ENCODE measurements at places on chromosomes 11 and 22.

- no peak for DNase-seq
These were observed 14.9 kb upstream of the SEC14L3 start for GRCh38 chr22:30486661-30487115.

DNA sequence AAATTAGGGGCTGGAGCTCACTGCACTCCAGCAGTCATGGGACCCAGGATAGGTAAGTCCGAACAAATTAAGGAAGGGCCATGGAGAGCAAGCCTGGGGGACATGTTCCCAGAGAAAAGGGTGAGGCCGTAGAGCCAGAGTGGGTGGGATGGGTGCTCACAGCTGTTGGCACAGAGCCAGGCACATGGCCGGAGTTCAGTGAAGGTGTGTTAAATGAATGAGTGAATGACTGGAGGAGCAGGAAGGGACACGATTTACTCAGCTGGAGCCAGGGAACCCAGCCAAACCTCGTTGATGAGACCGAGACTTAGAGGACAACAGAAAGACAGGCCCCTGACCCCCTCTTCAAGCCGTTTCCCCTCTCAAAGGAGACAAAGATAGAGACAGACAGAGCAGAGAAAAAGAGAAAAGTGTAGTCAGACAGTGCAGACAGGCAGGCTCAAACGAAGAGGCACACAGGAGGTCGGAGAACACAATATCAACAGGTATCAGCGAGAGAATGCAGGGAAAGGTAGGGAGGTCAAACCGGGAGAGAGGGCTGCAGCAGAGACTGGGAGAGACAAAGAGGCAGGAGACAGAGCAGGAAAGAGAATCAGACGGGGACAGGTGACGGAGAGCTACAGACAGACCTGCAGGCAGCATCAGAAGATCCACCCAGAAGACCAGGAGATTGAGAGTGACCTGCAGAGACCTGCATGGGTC lies 590 bp downstream of the SLCO2B1 start:
- no peak for DNase-seq

GRCh38 chr11:1200611-1201191 lies 22.2 kb upstream of the MUC5B start:
- no peak for DNase-seq

GRCh38 chr11:61869708-61870451 lies 21.5 kb downstream of the FADS3 start:
- DNase-seq, result no peak

GRCh38 chr22:19715188-19715930 lies 1.1 kb downstream of the SEPTIN5 start:
- DNase-seq, result no peak

DNA sequence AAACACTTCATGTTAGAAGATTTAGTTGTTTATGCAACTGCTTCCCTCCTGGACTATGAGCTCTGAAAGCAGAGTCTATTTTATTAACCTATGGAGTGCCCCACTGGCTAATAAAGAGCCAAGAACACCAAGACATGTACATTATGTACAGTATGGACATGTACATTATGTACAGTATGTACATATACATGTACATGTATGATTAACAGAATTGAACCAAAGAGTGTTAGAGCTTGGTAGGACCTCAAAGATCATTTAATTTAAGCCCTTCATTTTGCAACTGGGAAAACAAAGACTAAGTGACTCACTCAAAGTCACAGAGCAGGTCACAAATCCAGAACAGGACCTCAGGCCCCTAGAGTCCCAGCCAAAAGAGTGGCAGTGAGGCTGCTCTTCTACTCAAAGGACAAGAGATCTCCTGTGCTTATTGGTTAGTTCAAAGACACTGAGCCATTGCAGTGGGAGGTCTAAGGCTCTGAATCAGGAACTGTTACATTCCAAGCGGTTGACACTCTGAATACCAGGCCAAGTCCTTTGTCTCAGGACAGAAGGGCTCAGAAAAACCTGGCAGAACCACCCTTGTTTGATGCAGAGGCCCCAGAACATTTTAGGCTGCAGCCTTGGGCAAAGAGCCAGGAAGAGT lies 103.8 kb downstream of the FAM168A start:
- DNase-seq, result no peak

DNA sequence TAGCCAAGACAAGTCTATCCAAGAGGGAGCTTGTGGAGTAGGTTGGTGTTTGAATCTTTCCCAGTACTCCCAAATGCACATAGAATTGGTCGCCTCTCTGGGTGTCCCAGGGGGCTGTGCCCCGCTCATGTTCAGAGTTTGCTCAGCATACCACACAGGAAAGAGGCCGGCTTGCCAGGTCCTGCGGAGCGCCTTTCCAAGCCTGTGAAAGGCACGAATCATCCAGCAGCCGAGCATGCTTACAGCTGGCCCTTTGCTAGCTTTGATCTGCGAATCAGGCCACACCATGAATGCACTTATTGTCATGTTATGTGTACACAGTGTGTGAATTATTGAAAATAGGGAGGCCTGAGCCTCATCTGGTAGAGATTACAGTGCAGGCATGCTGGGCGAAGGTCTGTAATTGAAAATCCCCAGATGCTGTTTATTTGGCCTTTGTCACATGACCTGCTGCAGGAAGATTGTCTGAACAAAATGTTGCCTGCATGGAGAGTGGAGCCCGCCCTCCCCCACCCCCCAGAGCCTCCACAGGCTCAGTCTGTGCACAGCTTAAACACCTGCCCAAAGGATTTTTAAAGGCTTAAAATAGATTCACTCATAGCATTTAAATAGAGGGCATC lies 163.3 kb upstream of the RASSF10 start:
- peak; percentile 96 for DNase-seq

GRCh38 chr11:93729129-93729616 lies 12.1 kb downstream of the TAF1D start:
- DNase-seq, result no peak

GRCh38 chr11:44275961-44276550 lies 33.9 kb downstream of the ALX4 start:
- DNase-seq, result no peak

DNA sequence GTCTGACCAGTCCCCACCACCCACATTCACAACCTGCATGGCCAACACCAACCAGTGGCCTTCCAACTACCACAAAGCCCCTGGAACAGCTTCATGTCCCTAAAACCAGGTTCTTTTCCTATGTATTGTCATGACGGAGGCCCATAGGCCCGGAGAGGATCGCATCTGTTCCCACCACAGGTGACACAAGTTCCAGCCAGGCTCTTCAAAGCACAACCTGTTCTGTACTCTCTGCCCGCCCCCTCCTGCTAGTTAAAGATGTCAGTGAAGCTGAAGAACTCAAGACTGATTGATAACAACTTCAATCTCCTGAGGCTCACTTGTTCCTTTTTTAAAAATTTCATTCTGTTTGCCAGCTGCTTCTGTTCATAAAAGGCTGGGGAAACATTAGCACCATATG lies 121.1 kb upstream of the GUCY1A2 start:
- DNase-seq, result peak; percentile 13

DNA sequence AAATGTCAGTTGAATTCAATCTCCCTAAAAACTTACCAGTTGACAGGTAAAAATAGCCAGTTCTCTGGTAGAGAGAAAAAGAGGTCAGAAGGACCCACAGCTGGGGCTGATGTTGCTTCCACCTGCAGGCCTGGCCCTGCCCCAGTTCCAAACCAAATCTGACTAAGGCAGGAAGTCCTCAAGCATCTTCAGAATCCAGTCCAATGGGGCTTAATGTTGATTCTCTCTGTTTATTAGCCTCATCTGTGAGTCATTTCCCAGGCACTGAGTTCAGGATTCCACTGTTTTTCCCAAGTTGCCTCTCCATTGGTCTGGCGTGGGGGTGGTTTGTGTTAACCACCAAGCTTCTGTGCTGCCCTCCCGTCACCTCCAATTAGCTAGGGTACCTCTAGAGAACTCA lies 601.8 kb downstream of the INSC start:
- DNase-seq, result no peak

GRCh38 chr22:30266445-30267381 lies at the start of gene OSM:
TSS of gene OSM (minus strand) at chr22:30266851. CDS start at chr22:30266799, 52 bp downstream.
- no peak for DNase-seq

- DNase-seq, result no peak
These were observed 433.6 kb upstream of the DDI1 start for GRCh38 chr11:103602840-103603239.
